Activated T-helper 1 cell treated with anti-CD3 and anti-CD28 coated beads, Interleukin-12 subunit alpha, Interleukin-12 subunit beta, Interleukin-2, Interleukin-4 antibody, amounts not matched to agents 30 ng/mL and 10 ng/mL and 1 ng/mL, durations not matched to agents 14 hours and 24 hours and 36 hours (primary cell): ENCODE measurements at places on chromosomes 7 and 10.

DNA sequence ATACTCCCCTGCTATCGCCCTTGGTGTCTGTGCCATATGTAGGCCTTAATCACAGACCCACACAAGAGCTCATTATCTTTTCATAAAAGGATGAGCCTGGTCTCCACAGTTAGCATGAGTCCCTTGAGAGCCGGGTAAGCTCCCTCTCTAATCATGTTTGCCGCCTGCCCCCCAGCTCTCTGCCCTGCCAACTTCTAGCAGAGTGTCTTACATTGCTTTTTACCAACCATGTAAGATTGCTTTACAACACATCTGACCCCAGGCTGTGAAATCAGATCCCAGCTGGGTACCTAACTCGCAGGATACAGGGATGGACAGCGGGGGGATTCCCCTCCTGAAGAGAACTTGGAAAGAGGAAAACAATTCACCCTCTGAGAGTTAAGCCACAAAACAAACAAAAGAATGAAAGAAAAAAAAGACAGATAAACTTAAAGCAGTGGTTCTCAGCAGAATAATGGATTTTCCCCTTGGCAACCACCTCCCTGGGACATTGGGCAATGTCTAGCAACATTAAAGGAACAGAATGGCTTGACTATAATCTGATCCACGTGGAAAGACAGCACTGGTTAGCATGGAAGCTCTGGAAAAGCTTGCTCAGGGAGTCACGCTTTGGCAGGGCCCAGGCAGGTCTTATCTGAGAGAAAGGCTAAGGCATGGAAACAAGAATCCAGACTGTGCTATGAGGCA, 39.4 kb upstream of the ATOH7 start:
- no peaks in the 10 kb centered on the region for H3K4me1 ChIP-seq
- peaks cover 12% of the 10 kb centered on the region for H3K27me3 ChIP-seq
- H3K36me3 ChIP-seq = no peaks in the 10 kb centered on the region
- H3K4me3 ChIP-seq = no peak overlapping the region
- no peak for DNase-seq

- H3K4me3 ChIP-seq = no peak overlapping the region
- no peaks in the 10 kb centered on the region for H3K4me1 ChIP-seq
- no peaks in the 10 kb centered on the region for H3K36me3 ChIP-seq
Measured at GRCh38 chr7:103504505-103505135, 58.6 kb upstream of the SLC26A5 start.

- H3K27ac ChIP-seq = no peak overlapping the region
- no peak for DNase-seq
- H3K27me3 ChIP-seq = no peaks in the 10 kb centered on the region
- no peaks in the 10 kb centered on the region for H3K4me1 ChIP-seq
Measured at GRCh38 chr7:73869011-73869798, 8.2 kb downstream of the TMEM270 start.

DNA sequence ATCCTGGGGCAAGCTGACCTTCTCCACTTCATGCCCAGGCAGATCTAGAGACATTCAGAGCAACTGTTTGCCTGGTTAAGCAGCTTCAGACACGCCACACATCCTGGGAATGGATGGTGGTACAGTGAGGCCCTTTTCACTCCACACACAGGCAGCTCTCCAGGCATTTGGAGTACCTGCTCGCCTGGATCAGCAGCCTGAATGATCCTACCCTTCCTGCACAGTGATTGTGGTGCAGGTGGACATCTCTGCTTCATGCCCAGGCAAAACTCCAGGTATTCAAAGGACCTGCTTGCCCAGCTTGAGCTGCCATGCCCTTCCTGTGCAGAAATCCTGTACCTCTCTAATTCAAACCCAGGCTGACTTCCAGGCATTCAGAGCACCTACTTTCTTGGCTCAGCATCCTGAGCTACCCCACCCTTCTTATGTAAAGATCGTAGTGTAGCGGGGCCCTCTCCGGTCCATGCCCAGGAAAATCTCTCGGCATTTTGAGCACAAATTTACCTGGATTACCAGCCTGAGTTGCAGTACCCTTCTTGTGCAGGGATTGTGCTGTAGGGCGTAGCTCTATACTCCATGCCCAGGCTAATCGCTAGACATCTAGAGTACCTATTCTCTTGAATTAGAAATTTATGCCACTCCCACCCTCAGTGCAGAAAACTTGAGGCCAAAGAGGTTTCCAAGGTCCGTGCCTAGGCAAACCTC, 972.8 kb downstream of the ANKRD7 start:
- no peak overlapping the region for H3K27ac ChIP-seq
- no peaks in the 10 kb centered on the region for H3K36me3 ChIP-seq
- H3K4me1 ChIP-seq = no peaks in the 10 kb centered on the region

DNA sequence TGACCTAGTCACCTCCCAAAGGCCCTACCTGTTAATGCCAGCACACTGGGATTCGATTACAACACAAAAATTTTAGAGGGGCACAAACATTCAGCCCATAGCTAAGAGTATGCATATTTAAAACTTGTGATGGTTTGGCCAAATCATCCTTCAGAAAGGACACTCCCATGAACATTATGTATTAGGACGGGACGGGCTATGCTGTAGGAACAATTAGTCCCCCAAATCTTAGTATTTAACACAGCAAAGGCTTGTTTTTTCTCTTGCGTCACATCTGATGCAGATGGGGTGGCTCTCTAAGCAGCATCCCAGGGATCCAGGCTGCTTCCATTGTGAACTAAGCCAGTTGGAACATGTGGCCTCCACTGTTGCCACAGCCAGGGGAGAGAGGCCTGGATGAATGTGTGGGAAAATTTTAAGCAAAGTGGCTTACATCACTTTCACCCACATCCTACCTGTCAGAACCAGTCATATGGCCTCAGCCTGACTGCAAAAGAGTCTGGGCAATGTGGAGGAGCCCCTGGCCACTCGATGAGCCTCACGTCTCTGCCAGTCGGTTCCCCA, 26.6 kb downstream of the CHST3 start:
- H3K27ac ChIP-seq = no peak overlapping the region
